Karpas-422 (cell line): ENCODE measurements at places on chromosomes 12 and 14. TPM values are rescaled to one million over a fixed set of nuclear protein-coding genes. Genes with fewer than 3 reads are reported as not detected.

DNA sequence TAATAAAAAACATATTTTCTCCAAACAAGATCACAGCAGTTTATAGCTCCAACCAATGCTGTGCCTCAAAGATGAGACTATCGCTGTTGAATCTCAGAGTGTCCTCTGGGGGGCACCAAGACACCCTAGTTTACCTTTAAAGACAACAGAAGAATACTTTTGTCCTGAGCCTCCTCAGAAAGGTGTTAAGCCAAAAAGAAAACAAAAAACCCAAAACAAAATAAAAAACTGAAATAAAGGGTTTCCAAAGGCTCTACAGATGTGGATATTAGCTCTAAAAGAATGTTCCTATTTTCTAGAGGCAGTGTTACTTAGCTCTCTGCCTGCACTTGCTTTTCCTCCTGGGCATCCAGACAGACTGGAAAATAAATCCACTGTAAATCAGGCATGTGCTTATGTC, 86.9 kb upstream of the TTC7B start:
- no peak overlapping the region for H3K27ac ChIP-seq
- peaks cover 7% of the 10 kb centered on the region for H3K4me1 ChIP-seq
- no peak overlapping the region for H3K4me3 ChIP-seq

GRCh38 chr12:117134721-117135120, 35.5 kb upstream of the TESC start:
- no peaks in the 10 kb centered on the region for H3K36me3 ChIP-seq
- no peaks in the 10 kb centered on the region for H3K27me3 ChIP-seq
- H3K4me3 ChIP-seq: no peak overlapping the region
- H3K27ac ChIP-seq: no peak overlapping the region

The SLC24A4 gene
- total RNA-seq: not detected in 2 replicates

GRCh38 chr12:118714051-118714460, 267.3 kb upstream of the SRRM4 start:
- H3K27ac ChIP-seq: no peak overlapping the region
- H3K4me1 ChIP-seq: no peaks in the 10 kb centered on the region
- DNase-seq: peak; percentile 86
- H3K4me3 ChIP-seq: no peak overlapping the region
- no peaks in the 10 kb centered on the region for H3K36me3 ChIP-seq

DNA sequence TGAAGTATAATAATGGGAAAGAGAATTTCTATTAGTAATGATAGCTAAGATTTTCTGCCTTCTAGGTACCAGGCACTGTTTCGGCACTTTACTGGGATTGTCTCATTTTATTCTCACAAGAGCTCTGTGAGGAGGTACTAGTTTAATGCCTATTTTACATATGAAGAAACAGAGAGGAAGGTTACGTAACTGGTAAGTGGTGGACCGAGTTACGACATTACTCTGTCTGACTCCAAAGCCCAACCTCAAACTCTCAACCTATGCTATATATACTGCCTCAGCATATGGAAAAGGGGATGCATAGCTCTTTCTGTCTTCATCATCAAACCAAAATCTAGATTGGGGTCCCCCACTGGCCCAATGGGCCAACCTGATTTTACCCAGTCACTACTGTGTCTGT, 133.5 kb downstream of the KTN1 start:
- DNase-seq: no peak
- H3K4me3 ChIP-seq: no peak overlapping the region
- no peaks in the 10 kb centered on the region for H3K27me3 ChIP-seq
- H3K36me3 ChIP-seq: no peaks in the 10 kb centered on the region
- peaks cover 15% of the 10 kb centered on the region for H3K4me1 ChIP-seq

DNA sequence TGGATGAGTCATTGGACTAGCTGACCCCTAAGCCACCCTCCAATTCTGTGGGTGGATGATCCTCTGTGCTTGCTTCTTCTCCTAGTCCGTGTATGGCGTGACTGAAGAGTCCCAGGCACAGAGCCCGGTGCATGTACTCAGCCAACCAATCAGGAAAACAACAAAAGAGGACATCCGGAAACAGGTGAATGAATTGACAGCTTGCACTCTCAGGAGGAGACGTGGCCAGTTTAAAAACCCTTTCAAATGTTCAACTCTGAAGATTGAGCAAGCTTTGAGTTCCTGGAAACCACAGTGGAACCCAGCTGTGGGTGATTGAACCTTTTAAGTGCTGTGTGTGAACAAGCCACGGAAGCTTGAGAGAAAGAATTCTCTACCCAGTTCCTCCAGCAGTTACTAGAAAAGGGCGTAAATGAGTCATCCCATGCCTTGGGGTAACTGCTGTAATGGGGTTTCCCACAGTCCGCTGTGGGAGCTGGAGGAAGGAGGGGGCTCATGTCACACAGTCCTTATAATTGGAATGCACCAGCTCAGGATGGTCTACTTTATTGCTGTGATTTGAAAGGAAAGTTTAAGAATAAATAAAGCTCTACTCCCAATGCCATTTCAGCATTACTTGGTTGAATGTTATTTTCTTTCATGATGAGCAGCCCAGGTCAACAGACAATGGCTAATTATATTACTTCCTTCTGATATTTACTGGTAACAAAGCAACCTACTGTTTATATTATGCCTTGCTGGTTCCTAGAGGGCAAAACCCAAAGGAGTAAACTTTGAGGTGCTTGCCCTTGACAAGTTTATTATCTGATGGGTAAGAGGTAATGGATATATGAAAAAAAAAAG, 417.0 kb downstream of the DPF3 start:
- H3K36me3 ChIP-seq: no peaks in the 10 kb centered on the region
- DNase-seq: no peak
- H3K27ac ChIP-seq: no peak overlapping the region
- no peak overlapping the region for H3K4me3 ChIP-seq

The SNRNP35 gene
- 12.6 and 25.3 TPM in 2 replicates for total RNA-seq

- H3K27ac ChIP-seq: no peak overlapping the region
- H3K4me3 ChIP-seq: no peak overlapping the region
- no peaks in the 10 kb centered on the region for H3K4me1 ChIP-seq
- H3K27me3 ChIP-seq: no peaks in the 10 kb centered on the region
Measured at GRCh38 chr12:92550254-92550653, 152.5 kb upstream of the PLEKHG7 start.

DNA sequence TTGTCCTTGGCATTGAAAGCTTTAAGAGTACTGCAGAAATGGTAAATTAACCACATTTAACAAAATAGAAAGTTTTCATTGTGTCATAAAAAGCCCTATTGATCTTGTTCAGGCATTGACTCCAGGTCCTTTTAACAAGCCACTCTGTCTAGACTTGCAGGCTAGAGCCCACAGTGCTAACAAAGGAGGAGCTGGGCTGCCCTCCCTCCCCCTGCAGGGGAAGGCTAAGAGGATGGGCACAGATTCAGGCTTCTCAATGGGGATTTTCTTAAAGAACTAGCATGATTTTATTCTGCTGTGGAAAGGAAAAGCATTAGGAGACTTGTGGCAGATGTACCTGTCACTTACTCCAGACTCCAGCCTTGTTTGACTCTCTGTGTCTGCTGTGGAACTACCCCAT, 463.6 kb downstream of the NRXN3 start:
- no peak for DNase-seq
- H3K27ac ChIP-seq: no peak overlapping the region
- H3K4me1 ChIP-seq: no peaks in the 10 kb centered on the region
- H3K36me3 ChIP-seq: no peaks in the 10 kb centered on the region
- H3K27me3 ChIP-seq: no peaks in the 10 kb centered on the region
